NCI-H2107 (cell line): ENCODE measurements at places on chromosomes 7 and 10.

DNA sequence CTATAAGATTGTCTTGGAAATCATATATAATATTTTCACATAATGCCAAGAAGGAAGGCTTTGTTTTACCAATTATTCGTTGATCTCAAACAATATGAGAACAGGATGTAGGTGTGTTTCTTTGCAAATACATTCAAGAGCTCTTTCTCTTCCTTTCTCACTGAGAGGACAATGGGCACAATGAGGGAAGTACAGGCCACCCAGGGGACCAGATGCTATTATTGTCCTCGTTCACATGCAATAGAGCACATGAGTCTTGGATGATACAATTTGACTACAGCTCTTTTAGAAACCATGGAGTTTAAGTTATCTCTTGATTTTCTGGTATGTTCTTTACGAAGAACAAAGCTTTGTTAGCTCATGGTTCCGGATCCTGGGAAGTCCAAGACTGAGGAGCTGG is 323.7 kb upstream of the KLF6 start:
- DNase-seq, result no peak

DNA sequence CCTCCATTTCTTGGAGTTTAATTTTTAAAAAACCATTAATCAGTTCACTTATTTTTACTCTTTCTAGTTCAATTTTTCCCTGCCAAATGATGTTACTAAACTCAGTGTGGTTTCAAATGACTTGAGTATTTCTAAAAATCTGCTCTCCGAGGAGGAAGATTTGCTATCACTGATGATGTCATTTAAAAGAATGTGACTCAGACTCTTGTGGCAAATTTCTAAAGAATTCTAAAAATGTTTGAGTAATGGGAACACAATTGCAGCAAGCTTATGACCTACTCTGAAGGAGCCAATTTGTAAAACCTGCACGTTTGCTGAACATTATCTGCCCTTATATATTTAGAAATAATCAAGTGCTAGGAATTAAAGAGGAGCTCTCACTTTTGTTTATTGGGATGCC is 88.6 kb downstream of the SPAG6 start:
- no peak for DNase-seq

DNA sequence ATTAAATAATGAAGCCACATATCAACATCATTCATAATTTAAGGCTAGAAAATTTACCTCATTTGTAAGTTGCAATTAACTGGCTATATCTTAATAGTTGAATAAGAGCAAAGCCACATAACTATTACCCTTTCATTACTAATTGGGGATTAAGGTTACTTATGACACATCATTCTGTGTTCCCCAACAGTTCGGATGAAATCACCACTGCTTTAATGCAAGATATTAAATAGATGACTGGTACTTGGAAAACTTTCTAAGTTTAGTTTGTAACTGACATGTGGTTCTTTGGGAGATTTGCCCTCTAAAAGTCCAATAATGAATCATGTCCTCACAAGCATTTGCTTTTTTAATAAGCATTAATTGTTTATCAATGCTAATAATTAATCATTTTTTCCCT is 109.1 kb downstream of the MTERF1 start:
- no peak for DNase-seq

GRCh38 chr7:114218283-114218682 is 196.3 kb upstream of the FOXP2 start:
- DNase-seq, result no peak

GRCh38 chr7:107091306-107091705 is 46.8 kb downstream of the PRKAR2B start:
- no peak for DNase-seq

- no peak for DNase-seq
Measured at GRCh38 chr7:100677308-100678267, 4.0 kb downstream of the GNB2 start.

GRCh38 chr7:64869121-64869725 is 33.9 kb upstream of the ZNF273 start:
- no peak for DNase-seq

- DNase-seq, result peak; percentile 46
Measured at GRCh38 chr7:82319674-82320118, 123.9 kb downstream of the CACNA2D1 start.

DNA sequence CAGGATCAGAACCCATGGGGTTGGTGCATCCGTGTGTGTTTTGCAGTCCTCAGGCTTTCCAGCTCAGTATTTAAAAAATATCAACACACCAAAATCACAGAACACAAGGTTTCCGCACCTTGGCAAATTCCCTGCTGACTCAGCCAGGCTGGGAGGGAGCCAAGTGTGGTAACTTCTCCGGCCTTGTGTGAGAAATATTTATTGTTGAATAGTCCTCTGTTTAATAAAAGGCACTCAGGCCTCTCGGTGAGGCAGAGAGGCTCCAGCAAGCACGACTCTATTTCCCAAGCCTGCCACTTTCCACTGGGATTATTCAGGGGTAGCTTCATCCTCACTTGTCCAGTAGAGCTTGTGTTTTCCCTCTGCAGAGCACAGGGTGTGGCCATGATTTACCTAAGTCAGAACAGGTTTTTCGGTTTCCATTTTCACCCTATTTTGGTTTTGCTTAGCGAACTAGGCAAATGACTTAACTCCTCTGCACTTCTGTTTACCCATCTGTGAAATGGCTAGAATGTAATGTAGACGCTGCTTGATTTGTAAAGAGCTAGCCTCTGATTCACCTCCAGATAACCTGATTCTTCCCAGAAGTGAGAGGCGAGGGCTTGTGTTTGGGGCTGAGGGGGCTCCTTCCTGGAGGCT is 13.0 kb upstream of the CHST15 start:
- DNase-seq, result no peak

DNA sequence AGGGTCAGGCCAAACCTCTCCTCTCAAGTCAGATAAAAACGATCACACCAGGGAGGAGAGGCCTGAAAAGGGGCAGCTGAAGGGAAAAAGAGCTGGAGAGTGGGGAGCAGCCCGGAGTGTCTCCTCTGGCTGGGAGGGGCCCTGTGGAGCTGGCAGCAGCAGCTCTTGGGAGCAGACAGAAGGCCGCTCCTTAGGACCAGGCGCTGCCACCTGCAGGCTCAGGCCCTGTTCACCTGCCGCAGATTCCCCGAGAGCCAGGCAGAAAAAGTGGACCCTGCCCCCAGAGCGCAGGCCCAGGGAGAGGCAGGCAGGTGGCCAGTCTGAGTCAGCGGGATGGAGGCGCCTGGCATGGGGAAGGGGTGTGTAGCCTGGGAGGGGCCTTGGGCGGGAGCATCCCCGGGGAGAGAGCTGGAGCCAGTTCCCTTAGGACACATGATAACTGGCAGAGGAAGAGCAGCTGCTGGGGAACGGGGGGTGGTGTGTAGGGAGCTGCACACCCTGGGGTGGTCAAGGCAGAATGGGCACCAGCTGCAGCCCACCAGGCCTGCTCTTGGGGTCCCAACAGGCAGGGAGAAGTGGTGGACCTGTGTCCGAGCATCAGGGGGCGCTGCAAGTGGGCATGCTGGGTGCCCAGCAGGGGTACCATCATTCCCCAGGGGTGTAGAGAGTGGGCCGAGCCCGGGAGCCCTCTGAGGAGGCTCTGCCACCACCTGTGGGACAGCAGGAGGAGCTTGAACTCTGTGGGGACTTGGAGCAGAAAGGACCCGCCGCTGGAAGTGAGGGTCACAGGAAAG is 177.2 kb upstream of the RHEB start:
- peak; percentile 94 for DNase-seq

GRCh38 chr7:122289426-122289825 is 15.1 kb downstream of the FEZF1 start:
- no peak for DNase-seq

GRCh38 chr7:96527133-96527827 is 182.4 kb downstream of the SEM1 start:
- no peak for DNase-seq

- no peak for DNase-seq
Measured at GRCh38 chr10:10967029-10967428, 50.6 kb upstream of the CELF2 start.

DNA sequence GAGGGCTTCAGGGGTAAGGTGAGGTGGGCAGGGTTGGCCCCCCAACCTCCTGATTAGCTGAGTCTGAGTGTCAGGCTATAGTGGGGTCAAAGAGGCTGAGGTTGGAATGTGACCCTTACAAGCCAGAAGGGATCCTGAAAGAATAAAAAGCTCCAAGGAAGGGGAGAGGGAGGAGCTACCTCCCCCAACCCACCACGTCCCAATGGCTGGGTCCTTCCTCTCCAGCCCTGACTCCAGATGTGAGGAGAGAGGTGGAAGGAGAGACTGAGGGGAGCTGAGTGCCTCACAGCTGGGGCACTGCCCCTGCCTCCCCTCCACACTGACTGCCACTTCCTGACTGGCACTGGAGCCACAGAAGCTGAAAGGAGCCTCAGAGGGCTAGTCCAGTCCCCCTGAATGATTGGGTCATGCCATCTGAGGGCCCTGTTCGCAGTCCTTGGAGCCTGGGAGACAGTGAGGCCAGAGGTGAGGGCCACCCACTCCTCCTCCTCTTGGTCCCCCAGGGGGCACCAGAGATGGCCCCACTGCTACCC is 20.6 kb downstream of the IMPDH1 start:
- DNase-seq, result no peak

DNA sequence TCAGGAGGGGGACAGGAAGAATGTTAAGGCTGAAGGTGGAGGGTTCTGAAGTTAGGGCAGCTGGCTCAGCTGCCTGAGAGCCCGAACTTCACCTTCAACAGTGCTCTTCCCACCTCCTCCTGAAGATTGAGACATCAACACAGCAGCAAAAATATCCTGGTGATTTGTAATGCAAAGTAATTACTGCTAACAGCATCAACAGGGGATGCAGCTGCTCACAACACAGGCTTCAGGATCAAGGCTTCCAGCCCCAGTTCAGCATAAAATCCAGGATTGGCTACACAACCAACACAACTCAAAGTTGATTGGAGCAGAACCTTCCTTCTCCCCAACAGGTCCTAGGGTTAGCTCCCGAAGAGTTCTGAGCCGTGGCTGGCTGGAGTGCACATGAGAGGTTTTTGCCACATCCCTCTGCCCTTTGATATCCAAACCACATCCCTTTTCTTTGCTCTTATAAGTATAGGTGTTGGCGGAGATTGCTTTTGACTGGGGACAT is 242.4 kb downstream of the KIAA1217 start:
- no peak for DNase-seq

GRCh38 chr7:2701832-2702593 is 14.0 kb downstream of the AMZ1 start:
- DNase-seq, result no peak

GRCh38 chr10:97798958-97799610 is 27.3 kb upstream of the SFRP5 start:
- no peak for DNase-seq
